Stimulated activated CD4-positive, alpha-beta T cell treated with anti-CD3 and anti-CD28 coated beads, Interleukin-1b, Interleukin-23, amount 100 ng/mL, for 4 hours (primary cell): ENCODE measurements at places on chromosomes 3 and 15.

DNA sequence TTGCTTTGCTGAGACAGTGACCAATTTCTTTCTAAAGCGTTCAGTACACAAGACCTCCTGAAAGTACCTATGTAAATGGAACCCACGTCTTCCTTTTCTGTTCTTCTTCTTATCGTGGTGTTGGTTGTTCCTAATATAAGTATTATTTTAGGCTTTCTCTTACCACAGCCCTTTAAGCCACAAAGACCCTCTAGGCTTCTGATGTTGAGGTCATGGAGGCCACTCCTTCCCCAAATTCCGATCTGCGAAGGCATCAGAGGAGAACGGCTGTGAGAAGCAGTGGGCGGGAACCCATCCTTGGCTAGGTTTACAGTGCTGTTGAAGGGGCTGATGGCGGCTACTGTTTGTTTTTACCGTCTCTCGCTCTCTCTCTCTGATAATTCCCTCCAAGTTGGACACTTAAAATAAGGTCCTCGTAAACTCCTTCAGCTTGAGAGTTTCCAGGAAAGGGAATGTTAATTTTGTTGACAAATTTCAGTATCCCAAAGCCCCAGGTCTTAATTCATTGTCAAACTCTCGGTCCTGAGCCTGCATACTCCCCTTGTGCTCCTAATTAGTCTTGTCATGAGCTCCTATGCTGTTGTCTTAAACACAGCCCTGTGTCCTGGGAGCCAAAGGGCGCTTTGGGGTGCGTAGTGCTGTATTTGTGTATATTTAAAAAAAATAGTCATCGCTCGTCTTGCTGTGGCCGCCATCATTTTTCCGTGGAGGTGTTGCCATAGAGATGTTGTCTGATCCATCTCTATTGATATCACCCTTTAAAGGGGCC is 178.8 kb downstream of the OPA1 start:
- no peak for DNase-seq

DNA sequence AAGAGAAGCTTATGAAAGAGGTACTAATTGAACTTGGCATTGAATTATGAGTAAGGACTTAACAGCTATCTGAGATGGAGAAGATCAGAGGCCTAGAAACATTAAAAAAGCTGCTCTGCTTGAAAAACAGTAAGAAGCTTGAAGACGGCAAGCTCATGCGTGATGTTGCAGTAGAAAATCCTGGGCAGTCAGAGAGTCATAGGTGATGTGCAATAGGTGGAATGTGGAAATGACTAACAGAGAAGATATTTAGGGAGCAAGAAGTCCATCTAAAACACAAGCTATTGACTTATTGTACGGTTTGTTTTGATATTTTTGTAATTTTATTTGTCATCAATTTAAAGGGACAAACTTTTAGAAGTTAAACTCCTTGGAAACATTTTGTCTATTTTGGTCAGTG is 1101.4 kb downstream of the ROBO2 start:
- no peak for DNase-seq

DNA sequence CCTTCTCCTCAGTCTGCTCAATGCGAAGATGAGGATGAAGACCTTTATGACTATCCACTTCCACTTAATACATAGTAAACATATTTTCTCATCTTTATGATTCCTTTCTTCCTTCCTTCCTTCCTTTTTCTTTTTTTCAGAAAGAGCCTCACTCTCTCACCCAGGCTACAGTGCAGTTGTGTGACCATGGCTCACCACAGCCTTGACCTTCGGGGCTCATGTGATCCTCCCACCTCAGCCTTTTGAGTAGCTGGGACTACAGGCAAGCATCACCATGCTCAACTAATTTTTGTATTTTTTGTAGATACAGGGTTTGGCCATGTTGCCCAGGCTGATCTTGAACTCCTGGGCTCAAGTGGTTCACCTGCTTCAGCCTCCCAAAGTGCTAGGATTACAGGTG is 52.0 kb upstream of the RAP2B start:
- no peak for DNase-seq

DNA sequence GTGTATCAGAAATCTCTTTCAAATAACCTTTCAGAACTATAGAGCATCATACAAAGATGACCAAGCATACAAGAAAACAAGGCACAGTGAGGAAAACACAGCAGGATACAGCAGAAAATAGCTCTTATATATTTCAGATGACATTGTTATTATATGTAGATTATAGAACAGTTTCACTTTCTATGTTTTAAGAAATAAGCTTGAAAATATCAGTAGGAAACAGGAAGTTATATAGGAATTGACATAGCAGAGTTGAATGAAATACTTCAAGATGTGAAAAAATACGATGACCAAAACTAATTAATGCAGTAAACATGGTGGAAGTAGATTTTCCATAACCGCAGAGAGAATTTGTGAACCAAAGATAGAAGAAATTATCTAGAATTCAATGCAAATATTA is 75.2 kb downstream of the LYSMD4 start:
- no peak for DNase-seq

DNA sequence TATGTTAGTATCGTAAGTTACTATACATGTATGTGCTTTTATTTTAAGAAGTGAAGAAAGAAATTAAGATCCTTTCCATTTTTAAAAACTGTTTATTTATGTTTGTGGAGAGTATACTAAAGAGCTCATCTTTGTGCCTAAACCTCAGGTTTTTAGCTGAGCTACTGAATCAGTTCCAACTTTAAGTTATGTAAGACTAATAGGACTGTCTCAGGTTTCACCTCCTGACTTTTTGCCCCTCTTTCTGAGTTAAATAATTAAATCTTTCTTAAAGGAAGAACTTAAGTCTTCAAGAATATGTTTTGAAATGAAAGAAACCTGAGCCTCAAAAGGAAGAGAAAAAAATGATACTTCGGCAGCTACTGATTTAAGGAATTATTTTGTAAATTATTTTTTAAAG is 2.6 kb downstream of the SLMAP start:
- no peak for DNase-seq

- DNase-seq, result peak; percentile 47
Measured at GRCh38 chr3:119294696-119295671, 801 bp downstream of the ARHGAP31 start.

DNA sequence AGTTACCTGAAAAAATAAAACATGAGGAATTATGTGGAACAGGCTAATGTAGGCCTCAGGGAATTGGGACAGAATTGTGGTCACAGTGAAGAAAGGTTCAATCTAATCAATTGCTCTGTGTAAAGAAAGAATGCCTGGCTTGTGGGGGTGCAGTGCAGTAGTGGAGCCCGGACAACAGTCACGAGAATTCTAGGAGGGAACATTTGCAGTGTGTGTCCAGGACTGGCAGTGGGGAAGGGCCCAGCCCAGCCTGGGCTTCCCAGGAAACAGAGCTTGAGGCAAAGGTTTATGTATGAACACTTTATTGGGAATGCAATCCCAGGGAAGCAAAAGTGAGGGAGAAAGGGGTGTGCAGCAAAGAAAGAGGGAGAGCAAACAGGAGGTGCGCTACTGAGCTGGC is 29.2 kb upstream of the CTDSPL start:
- no peak for DNase-seq

GRCh38 chr3:54120657-54121413 is 1.5 kb upstream of the CACNA2D3 start:
- no peak for DNase-seq

GRCh38 chr3:37715358-37715757 is 146.3 kb upstream of the CTDSPL start:
- no peak for DNase-seq

- DNase-seq, result no peak
Measured at GRCh38 chr3:150497956-150498355, 48.3 kb downstream of the SERP1 start.

GRCh38 chr15:42375941-42376340 is 16.6 kb downstream of the CAPN3 start:
- DNase-seq, result no peak

DNA sequence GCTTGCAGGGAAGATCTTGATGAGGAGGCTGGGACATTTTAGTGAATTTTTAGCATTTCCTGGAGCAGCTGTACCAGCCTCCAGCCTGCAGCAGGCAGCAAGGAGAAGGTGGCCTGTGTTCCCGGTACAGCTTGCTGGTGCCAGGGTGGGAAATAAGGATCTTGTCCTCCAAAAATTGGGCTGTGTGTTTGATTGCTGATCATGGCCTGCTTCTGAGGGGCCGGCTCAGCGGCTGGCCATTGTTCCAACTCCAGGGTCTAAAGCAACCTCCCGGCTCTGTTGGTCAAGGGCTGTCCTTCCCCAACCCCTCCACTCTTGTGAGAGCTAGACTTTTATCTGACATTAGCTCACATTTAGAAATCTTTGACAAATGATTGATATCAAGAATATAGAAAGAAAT is 5.0 kb downstream of the CFAP100 start:
- DNase-seq, result no peak

DNA sequence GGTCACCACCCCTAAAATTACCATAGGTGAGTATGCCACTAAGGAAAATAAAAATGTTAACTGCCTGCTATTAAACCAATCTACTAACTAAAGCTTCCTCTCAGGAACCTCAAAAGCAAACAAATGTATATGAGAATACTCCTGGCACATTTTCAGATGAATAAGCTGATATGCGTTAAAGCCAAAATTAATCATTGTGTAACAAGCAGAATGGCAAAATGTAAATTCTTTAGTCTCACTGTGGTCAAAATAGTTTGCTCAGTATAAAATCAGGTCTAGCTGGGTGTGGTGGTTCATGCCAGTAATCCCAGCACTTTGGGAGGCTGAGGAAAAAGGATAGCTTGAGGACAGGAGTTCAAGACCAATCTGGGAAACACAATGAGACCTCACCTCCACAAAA is 53.6 kb downstream of the SUMF1 start:
- no peak for DNase-seq

DNA sequence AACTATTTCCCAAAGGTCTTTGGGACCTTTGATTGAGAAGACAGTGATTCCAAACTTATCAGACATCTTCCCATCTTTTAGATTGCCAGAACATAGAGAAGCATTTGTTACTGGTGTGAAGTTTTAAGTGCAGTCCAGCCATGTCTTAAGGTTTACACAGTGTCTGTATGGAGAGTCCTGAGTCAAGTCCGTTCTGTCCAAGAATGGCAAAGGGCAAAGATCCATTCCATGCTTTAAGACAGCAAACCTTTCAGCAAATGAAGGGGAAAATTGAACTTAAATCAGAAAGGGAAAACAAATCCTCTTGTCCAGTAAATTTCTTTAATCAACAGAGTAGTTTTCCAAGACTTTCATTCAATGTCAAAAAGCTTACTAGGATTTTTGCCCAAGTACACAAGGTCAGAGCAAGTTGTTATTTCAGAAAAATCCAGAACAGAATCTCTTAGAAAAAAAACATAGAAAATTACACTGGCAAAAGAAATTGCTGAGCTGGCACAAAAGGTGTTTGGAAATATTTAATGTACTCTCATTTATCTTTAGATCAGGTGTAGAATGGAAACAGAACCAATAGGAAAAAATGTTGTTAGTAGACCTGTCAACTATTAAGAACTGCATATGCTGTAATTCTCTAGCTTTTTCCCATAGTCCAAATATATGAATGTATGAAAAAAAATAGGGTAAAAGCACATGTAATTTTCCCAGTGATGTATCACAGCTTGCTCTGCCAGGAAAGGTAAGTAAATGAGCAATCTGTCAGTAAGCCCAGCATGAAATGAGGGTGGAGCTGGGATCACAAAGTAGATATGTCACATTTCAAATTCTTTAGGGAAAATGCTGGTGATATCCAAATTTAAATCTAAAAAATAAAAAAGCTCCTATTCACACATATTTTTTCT is 1099.9 kb downstream of the TUSC7 start:
- no peak for DNase-seq

- no peak for DNase-seq
Measured at GRCh38 chr15:32825219-32825618, 107.4 kb downstream of the GREM1 start.

GRCh38 chr15:28112101-28112760 is 13.1 kb upstream of the OCA2 start:
- no peak for DNase-seq

DNA sequence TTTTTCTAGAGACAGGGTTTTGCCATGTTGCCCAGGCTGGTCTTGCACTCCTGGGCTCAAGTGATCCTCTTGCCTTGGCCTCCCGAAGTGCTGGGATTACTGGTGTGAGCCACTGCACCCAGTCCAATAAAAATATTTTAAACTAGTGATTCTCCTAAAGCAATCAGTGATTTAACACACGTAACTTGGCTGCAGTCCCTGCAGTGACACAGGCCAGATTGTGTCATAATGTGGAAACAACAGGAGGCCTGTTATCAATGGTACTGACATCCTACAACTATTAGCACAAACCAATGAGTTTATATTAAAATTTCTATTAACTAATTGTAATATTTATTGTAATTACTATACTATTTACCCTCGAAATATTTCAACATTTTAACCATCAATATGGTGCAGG is 1.6 kb upstream of the SEC61A1 start:
- no peak for DNase-seq

- DNase-seq, result no peak
Measured at GRCh38 chr3:119628816-119629445, 31.2 kb downstream of the PLA1A start.

- DNase-seq, result no peak
Measured at GRCh38 chr3:49279376-49279775, 2.3 kb upstream of the C3orf62 start.

DNA sequence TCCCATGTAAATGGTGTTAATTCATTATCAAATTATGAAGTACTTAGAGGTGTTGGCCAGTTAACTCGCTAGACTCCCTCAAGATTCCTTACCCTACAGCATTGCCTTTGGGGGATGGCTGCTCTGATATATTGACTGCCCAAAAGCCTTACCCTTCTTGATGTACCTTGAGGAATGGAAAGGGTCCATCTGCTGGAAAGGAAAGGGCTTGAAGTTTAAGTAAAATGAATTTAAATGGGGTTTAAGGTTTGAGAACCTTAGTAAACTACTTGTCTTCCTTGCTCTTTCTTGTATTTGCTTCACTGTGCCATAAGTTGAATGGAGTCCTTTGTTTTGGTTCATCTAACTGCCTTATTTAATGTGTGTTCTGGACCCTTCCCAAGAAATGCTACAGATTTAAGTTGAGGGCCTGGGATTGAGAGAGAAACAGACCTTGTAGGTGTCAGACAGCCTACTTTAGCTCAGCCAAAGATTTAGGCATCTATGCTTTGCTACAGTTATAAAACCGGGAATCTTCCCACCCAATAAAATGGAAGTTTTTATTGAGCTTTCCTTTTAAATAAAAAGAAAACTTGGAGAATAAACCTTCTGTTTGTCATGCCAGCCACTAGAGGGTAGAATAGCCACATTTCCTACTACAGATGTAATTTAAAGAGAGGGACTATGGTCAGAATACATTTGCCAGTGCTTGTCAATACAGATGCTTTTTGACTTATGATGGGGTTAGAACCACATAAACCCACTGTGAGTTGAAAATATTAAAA is 25.3 kb downstream of the CMSS1 start:
- DNase-seq, result no peak

GRCh38 chr3:184910664-184911063 is 98.7 kb downstream of the VPS8 start:
- DNase-seq, result no peak

DNA sequence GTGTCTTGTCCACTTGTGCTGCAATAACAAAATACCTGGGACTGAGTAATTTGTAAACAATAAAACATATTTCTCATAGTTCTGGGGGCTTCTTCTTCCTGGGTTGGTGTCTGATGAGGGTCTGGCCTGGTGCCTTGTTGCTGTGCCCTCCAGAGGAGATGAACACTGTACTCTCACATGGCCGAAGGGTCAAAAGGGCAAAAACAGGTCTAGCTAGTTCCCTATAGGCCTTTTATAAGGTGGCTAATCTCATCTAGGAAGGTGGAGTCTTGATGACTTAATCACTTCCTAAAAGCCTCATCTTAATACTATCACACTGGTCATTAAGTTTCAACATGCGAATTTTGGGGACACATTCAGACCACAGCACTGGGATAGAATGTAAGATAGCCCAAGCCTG is 228.4 kb downstream of the TLE3 start:
- no peak for DNase-seq
